ENCODE measurements at places on chromosomes 2 and 18.

DNA sequence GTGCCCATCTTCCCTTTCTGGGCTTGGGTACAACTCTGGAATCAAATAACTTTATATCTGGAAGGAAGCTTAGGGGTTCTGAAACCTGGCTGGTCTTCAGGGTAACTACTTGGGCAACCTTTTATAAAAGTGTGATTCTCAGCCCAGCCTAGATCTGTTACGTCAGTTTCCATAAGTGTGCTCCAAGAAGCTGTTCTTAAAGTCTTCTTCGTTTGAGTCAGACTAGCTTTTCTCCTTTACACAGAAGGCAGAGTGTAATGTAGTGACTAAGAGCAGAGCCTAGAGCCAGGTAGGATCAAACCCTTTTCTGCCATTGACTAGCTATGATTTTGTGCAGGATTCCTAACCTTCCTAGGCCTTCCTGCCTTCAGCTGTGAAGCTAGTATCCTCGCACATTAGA, 5.8 kb downstream of the ITGA6 start:
- DNase-seq, result no peak

- DNase-seq, result no peak
Observed at GRCh38 chr2:171793691-171794678, 100.1 kb downstream of the SLC25A12 start.

DNA sequence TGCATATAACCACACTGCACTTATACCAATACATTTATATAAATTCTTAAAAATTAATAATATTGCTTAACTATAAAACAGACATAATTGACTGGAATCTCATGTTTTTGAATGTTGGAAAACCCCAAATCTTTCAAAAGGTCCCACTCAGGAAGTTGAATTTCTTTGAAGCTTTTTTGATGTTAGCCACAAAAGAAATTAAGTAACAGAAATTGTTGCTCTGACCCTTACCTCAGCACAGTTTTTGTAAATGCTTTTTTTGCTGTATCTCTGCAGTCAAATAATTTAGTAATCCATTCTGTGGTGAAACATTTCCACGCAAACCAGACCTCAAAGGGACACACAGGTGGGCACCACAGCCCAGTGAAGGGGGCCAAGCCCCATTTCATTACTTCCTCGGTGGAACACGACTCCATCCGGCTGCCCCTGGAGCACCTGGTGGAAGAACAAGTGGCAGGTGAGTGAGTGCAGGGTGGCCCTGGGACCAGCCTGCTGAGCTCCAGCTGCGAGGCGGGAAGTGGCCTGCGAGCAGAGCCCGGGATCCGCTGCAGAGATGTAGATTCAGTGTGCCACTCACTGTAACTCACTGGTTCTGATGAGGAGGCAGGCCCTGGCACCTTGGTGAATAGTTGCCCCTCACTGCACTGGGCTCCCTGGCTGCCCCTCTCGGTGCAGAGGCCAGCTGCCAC, 8.4 kb downstream of the SCLY start:
- DNase-seq, result no peak

GRCh38 chr2:153386481-153386897, 92.1 kb downstream of the RPRM start:
- no peak for DNase-seq

DNA sequence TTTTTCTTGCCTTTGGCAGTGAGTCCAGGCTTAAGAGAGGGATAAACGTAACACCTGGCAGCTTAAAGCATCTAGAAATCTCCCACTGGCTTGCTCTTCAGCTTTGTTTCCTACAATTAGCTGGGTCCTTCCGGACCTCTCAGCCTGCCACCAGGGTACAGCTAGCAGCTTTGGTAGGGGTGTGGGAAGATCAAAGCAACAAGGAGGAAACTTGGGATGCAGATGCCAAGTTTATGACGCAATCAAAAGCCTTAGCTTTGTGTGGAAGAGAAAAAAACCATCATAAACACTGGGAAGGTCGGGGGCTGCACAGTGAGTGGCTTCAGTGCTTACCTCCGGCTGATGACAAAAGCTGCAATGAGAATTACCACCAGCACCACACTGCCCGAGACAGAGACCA, 116.9 kb downstream of the EPHA4 start:
- no peak for DNase-seq

- DNase-seq, result peak; percentile 76
Observed at GRCh38 chr18:24018299-24018886, 3.8 kb downstream of the TTC39C start.

All from T-helper 2 cell (primary cell).